ENCODE measurements at places on chromosomes 12 and 14.

- no peak for DNase-seq
Observed at GRCh38 chr12:47303995-47304560, 224.3 kb upstream of the AMIGO2 start.

GRCh38 chr12:5456906-5457305 lies 25.0 kb downstream of the NTF3 start:
- peak; percentile 92 for DNase-seq

- DNase-seq: peak; percentile 82
Observed at GRCh38 chr12:95646781-95647190, 95.5 kb upstream of the USP44 start.

GRCh38 chr14:24996930-24997725 lies 52.8 kb downstream of the STXBP6 start:
- no peak for DNase-seq

DNA sequence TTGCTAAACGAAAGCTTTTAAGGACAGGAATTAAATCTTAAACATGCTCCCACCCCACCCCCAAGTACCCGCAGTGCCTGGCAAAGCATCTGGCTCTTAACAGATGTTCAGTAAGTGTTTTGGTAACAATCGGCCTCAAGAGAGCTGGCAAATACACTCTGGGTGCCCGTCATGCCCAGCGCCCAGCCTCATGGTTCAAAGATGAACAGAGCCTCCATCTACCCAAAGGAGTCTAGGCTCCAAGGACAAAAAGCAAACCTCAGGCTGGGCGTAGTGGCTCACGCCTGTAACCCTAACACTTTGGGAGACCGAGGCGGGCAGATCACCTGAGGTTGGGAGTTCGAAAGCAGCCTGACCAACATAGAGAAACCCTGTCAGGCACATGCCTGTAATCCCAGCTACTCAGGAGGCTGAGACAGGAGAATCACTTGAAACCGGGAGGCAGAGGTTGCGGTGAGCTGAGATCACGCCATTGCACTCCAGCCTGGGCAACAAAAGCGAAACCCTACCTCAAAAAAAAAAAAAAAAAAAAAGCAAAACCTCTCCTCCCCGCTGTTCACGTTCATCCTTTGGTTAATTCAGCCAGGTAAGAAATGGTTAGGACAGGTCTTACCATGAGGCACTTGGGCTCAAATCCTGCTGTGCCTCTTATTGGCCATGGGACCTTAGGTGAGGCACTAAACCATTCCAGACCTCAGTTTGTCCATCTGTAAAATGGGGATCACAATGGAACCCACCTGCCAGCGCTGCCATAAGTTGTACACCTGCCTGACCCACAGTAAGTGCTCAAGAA lies 151.3 kb downstream of the BCL11B start:
- no peak for DNase-seq

GRCh38 chr12:120261951-120262851 lies 3.3 kb downstream of the PXN start:
- DNase-seq: no peak

- DNase-seq: peak; percentile 34
Observed at GRCh38 chr14:64726585-64726890, 22.3 kb downstream of the PLEKHG3 start.

DNA sequence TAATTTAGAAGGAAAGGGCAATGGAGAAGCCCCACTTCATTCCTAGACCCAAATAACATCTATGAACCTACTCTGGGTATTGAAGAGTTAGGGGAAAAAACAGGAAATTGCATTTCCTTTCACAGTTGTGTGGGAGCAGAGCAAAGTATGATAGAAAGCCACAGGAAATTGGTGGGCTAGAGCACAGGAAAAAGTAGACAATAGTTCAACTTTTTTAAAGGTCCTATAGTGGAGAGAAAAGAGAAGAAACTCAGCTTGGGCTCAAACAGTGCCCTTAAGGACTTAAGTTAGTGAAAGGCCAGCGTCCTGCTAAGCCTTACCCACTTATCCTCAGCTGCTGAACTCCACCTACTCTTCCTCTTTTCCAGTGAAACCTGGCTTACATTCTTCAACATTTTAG lies 258.1 kb downstream of the DPY19L2 start:
- DNase-seq: no peak

Measured in fibroblast of skin of right biceps (primary cell).